Astrocyte of the hippocampus (primary cell): ENCODE measurements at places on chromosomes 5 and 9.

GRCh38 chr9:85900504-85901201, 40.3 kb upstream of the NAA35 start:
- peak; percentile 46 for DNase-seq

DNA sequence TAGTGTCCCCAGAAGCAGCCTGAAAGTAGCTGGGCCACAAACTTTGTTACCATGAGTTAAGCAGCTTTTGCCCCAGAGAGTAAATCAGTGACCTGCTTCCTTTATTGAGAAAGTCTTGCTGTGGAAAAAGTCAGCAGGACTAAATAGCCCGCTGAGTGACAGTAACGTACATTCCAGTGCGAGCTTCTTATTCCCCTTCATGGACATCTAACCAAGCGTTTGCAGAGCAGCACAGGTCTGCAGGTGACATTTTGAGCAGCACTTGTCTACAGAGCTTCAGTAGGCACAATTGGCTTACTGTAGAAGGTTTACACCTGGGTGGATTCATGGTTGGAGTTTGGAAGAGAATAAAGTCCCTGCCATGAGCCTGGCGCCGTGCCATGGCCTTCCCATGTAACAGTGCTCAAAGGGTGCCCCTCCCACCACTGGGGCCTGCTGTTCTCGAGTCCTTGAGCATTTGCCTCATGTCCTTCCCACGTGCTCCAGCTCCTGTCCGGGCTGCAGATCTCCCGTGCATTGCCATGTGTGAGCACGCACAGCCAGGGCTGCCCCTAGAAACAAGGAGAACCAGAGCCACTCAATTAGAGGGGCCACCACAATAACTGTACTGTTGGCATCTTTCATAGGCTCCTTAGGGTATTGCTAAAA, 41.3 kb upstream of the GRHPR start:
- DNase-seq: no peak

- no peak for DNase-seq
These were observed 19.8 kb downstream of the FAM151B start for GRCh38 chr5:80507663-80508062.

DNA sequence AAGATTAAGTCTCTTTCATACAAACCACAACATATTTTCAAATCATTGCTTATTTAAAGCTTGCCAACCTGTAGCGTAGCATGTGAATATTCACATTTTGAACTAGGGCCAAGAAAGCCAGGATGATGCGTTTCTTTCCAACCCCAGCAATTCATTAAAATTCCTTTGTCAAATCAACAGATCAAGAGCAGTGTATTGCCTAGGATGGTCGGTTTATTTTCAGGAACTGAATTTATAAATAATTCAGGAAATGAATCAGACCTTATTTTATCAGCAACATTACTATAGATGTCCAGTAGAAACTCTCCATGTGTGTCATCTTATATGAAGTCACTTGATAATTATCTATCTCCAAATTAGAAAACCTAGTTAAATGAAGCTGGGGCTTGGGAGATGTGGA, 13.2 kb upstream of the AUH start:
- DNase-seq: peak; percentile 72
